ENCODE measurements at places on chromosomes 7 and 10.

- no peak for DNase-seq
These were observed 328.2 kb downstream of the GLRX3 start for GRCh38 chr10:130464426-130464825.

- DNase-seq = no peak
These were observed 8.2 kb downstream of the CYP2W1 start for GRCh38 chr7:990933-991728.

DNA sequence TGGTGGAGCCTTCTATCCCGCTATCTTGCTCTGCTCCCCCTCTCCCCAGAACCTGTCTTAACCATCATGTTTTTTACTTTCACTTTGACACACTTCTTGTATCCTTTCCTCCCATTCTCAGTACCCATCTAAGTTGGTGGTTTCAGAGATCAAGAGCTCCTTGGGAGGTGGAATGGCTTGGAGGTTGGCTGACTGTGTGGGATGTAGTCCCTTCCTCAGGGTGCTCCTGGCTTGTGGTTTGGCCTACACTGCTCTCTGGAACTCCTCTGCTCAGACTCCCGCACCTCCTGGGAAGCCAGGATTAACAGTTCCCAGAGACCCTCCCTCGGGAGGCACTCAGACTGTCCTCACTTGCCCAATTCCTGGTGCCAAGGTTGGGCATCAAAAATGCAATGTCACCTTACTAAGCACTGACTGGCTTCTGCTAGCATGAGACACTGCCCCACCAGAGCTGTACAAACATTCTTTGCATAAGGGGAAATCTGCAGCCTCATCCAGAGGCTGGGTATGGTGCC, 93.1 kb upstream of the NAMPT start:
- DNase-seq = no peak

DNA sequence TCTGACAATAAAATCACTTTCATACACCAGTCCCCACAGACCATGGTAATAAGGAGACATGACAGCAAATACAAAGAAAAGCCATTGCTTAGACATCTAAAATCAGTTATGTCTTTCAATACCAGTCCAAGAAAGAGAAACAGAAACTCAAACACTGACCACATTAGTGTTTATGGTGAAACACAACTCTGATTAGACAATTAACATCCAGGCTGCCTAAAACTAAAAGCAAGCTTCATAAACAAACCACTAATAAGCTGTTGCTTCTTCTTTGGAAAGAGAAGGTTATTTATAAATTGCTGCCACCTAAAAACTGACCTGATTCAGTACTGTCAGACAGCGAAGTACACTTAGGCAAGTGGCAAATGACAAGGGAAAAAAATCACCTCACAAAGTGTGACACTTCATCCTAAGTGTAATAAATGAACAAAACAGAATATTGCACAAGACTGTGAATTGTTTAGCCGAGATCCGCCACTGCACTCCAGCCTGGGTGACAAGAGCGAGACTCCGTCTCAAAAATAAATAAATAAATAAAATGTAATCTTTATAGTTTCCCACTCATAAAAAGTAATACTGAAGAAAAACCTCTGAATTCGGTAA, 277.4 kb downstream of the PARD3 start:
- no peak for DNase-seq

DNA sequence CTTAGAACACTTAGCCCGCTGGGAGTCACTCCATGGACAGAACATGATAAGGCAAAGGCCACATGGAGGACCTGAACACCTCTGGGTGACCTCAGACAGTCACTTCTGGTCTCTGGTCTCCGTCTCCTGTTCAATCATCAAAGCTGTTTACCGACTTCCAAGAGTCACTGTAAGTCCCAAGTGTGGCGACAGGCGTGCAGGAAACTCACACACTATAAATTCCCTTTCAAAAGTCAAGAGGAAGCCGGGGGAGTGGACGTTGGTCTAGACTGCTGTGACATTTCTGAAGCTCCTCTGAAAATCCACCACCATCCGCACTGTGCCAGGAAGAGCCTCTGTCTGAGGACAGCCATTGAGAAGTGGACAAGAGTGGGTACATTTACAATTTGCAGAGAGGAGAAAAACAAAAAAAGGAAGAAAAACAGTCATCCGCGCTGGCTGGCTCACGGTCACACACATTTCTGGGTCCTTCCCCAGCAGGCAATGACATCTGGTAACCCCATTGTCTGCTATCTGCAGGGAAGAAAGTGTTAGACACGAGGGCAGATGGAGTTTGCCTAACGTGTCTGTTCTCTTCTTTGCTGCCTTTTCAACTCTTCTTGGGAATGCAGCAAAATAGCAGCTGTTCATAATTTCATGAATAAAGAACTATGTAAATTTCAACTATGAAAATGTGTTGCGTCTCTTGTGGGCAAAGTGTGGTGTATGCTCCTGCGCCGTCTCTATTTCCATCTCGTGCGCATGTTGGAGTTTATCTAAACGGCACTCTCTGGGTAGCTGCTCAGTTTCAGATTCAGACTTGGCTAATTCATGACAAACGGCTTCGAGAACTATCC, 32.9 kb upstream of the CUX1 start:
- DNase-seq = no peak

DNA sequence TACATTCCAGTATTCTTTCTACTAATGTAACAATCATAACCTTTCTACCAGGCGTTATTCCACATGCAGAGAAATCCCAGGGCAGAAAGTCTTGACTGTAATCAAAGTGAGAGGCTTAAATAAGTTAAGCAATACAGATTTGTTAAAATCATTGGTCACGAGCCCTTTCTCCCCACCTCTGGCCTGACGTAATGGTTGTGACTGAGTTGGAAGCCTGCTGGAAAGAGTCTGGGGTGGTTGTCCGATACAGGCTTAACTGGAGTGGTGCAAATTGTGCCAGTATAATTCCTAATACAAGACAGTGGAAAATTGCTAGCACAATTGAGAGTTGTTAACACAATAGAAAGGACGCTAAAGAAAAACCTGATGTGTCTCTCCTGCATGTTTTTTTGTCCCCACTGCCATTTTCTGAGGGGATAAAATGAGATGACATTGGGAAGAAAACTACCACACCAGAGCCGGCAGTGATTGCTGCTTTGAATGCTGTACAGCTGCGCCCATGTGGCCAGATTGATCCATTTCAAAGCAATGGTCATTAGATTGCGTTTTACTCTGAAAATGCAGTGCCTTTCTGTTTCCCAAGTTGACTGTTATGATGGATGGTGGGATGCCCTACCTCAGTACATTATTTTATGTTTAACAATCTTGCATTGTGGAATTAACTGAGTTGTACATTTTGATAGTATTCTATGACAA, 190.8 kb downstream of the POU6F2 start:
- no peak for DNase-seq

- DNase-seq = no peak
These were observed 49.7 kb downstream of the INPP5F start for GRCh38 chr10:119775529-119775928.

DNA sequence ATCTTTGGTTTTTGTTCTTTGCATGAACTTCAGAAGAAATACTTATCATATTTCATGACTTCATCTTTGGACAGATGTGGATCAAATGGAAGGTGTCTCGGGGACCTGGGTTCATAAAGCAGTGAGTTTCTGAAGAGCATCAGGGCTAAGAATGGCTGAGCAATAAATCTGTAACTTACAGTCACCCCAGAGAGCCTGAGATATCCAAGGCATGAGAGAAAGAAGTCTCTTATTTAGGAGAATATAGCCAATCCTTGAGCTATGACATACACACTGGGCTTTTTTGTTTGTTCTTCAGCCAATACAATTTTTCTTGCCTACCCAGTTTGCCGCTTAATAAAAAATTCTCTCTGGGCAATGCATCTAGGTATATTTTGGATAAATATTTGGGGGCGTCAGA, 252.6 kb upstream of the INHBA start:
- DNase-seq = no peak

GRCh38 chr7:112225006-112225405, 18.5 kb downstream of the ZNF277 start:
- DNase-seq = no peak
